ENCODE measurements at places on chromosomes 16 and 17. TPM values are rescaled to one million over a fixed set of nuclear protein-coding genes. Genes with fewer than 3 reads are reported as not detected.

GRCh38 chr16:4904108-4904941, 32.6 kb downstream of the PPL start:
- DNase-seq: no peak

The OSBPL7 gene
- 4.8 TPM for total RNA-seq

GRCh38 chr16:89115216-89115861, 21.7 kb downstream of the ACSF3 start:
- peak; percentile 88 for DNase-seq

DNA sequence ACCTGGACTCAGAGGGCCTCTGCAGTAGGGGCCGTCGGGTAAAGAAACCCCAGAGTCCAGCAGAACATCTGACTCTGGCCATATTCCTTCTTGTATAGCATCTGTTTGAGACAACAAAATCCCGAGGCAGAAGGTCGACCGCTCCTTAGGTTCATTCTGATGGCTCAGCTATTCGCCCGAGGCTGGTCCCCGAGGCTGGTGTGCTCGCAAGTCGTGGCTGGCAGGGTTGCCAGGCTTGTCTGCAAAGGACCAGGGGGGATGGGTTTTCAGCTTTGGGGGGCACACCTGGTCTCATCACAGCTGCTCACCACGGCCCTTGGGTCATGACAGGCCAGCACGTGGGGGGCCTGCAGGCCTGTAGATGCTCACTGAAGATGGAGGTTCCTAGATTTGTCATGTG, 119.1 kb downstream of the BANP start:
- DNase-seq: peak; percentile 24

- no peak for DNase-seq
Observed at GRCh38 chr17:60168654-60169053, 18.9 kb downstream of the CA4 start.

GRCh38 chr16:10608687-10609401, 28.4 kb upstream of the EMP2 start:
- peak; percentile 49 for DNase-seq

DNA sequence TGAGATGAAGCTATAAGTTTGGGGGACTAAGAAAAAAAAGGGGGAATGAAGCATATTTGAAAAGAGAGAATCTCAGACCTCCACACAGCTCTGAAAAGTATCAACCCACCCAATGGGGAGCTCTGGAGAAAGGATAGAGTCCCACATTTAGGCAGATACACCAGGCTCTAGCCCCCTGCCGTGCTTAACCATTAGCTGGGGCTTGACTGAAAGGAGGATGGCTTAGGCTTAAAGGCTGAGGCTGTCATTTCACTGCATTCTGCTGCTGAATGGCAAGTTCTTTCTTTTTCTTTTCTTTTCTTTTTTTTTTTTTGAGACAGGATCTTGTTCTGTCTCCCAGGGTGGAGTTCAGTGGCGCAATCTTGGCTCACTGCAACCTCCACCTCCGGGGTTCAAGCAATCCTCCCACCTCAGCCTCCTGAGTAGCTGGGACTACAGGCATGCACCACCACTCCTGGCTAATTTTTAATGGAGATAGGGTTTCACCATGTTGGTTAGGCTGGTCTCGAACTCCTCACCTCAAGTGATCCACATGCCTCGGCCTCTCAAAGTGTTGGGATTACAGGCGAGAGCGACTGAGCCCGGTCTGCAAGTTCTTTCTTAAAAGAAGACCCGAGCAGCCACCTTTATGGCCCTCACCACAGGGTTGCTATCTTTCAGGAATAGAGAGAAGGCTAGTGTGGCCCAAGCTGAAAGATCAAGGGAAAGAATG, 9.0 kb upstream of the MMP2 start:
- DNase-seq: no peak

DNA sequence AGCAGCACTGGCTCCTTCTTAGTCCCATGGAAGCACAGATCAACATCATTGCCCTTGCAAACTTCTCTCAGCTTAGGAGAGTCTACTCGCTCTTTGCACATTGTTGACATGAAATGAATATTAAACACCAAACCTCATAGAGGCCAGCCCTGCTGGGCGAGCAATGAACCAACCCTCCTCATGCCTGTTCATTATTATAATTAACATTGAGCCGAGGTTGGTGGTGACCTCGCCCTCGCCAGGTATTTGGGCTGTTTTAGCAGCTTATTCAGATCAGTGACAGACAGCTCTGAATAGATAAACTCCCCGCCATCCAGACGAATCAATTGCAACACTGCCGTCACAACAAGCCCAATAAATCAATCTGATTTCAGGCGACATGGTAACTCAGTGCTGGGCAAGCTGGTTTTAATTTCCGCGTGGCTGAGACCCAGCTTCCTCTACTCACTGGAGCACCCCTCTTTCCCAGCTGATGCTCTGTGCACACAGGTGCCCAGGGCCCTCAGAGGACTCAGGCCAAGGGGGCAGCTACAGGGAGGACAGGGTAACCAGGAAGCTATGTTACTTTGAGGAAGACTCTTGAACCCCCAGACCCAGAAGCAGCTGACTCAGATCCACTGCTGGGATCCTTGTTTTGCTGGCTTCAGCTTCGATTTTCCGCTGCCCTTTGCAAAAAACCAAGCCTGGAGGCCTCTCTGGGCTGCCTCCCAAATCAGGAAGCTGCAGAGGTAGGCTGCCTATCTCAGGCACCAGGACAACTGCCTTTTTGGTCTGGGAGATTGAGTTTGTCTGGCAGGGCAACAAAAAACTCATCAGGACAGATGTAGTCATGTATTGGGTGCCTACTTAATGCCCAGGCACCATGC, 10.7 kb upstream of the SEZ6 start:
- DNase-seq: no peak

The SMIM5 gene
- total RNA-seq: 12.5 TPM

The AIPL1 gene
- not detected for total RNA-seq

DNA sequence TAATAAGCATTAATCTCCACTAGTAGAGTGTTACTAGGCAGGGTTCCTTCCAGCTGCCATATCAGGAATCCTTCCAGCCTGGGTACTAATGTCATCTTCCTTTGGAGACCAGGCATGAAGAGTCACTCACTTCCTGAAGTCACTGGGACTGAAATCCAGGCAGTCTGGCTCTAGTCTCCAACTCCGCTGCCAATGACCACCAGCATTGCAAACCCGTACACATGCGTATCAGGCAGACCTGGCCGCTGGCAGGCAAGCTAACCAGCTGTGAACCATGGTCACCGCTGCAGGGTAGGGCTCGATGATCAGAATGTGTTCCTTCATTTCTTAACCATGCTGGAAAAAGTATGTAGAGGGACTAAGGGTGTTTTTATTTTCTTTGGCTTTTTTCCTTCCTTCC, 255.5 kb downstream of the CDH13 start:
- peak; percentile 49 for DNase-seq

GRCh38 chr16:56617212-56618085, 8.1 kb upstream of the MT1E start:
- peak; percentile 92 for DNase-seq

GRCh38 chr17:60231234-60231633, 81.5 kb downstream of the CA4 start:
- DNase-seq: no peak

DNA sequence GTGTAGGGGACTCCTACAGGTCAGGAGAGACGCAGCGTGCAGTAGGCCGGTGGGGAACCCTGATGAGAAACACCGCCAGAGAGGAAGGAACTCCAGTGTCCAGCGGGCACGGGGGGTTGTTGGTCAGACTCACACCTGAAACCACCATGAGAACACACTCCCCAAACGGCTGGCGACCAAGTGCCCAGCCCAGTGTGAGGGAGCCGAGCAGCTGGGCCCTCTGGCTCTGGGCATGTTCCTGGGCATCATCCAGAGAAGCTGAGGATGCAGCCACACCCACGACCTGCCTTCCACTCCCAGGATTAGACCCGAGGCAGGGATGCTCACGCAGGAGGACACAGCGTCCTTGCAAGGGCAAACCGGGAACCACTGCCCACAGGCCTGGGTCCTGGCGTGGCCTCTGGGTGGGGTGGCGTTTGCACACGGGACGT, 108.3 kb upstream of the ZNF750 start:
- peak; percentile 25 for DNase-seq

DNA sequence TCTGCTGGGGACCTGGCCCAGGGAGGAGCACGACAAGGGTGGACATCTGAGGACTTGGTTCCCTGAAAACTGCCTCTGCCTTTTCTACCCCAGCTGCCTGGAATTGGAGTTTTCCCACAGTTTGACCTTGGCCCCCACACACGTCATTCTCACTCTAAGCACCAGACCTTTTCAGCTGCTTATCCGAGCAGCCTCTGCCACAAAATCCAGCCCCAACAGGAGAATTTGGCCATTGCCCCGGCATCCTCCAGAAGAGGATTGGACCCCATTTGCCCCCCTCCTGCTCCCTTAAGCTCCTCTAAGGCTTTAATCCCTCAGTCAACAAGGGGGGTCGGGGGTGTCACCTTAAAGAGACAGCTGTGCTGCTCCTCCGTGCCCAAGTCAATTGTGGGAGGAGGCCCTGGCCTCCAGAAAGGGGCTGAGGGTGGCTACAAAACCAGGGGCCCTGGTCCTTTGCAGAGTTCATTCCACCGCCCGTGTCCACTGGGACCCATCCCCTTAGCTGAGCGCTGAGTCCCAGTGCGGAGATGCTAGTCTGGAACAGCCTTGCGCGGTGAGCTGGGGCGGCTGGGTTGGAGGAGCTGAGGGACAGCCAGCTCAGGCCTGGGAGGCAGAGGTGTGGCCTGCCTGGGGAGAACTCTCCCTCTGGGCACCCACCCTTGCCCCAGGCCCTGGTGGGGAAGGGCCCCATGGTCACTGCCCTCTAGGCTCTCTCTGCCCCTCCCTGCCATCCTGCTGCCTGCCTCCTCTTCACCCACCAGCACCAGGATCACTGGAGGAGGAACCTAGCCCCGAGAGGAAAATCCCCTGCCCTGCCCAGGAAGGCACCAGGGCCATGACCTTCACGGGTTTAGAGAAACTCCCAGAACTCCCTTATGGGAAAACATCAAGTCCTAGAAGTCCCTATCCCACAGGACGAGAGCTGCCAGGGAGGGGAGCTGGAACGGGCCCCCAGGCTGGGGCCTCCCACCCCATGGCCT, 18.8 kb downstream of the TTYH2 start:
- no peak for DNase-seq

- DNase-seq: no peak
Observed at GRCh38 chr16:59543641-59544040, 809.5 kb upstream of the GOT2 start.

GRCh38 chr16:79124016-79124756, 476.4 kb downstream of the MAF start:
- no peak for DNase-seq

DNA sequence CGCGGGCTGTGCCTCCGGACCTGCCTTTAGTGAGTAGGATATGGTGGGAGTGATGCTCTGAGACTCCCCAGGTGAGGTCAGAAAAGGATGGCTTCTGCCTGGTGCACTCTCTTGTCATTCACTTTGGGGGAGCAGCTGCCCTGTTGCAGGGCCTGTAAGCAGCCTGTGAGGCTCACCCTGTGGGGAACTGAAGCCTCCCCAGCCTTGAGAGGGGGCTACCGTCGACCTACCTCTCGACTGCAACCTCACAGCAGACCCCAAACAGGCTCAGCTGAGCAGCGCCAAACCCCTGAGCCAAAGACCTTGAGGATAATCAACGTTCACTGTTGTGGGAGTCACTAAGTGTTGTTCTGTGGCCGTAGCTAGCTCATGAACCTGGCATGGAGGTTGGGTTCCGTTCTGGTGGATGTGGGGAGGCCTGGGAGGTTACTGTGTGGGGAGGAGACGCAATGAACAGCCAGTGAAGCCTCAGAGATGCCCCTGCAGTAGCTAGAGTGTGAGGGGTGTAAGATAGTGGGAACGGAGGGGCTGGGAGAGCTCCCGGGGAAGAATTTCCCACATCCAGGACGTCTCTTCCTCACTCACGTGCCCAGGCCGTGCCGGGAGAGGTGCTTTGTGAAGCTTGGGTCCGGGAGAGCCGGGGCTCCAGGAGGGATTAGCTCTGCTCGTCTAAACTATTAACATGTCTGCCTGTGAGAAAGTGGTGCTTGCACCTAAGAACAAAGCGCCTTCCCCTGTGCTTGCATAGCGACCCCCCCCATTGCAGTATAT, 38.8 kb downstream of the METRNL start:
- DNase-seq: peak; percentile 29

The TMC6 gene
- 57.2 TPM for total RNA-seq

DNA sequence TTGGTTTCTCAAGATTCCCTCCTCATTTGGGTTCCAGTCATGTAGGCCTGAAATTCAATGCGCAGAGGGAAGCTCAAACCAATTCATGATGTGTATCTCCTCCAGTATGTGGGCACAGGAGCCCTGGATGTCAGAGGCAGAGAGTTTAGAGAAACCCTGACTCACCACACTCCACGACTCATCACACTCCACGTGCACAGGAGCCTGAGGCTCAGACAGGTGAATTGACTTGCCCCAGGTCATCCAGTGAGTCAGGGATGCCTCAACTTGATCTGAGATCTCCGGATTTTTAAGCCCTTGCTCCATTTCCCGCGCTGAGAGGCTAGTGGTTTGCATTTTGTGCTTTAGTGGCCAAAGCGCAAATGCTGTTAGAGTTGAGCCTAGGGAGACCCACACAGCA, 183.9 kb downstream of the HAPSTR1 start:
- no peak for DNase-seq

DNA sequence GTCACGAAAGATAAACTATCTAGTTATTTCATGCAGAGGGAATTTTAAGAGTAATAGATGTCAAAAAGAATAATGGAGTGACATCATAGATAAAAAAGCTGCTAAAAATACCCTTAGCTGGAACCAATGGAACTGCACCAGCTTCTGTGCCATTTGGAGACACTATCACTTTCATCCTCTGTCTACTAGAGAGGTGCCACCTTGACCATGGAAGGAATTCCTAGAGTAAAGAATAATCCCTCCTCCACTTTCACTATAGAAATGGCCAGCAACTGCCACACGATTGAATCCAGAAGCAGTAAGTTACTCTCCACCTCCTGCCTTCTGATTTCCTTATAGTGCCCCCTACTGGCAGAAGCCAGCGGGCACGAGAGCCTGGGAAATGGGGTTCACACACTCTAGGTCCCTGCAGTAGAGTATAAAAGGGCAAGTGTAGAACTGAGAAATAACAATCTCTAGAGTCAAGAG, 2.8 kb upstream of the ALDH3A2 start:
- peak; percentile 56 for DNase-seq

DNA sequence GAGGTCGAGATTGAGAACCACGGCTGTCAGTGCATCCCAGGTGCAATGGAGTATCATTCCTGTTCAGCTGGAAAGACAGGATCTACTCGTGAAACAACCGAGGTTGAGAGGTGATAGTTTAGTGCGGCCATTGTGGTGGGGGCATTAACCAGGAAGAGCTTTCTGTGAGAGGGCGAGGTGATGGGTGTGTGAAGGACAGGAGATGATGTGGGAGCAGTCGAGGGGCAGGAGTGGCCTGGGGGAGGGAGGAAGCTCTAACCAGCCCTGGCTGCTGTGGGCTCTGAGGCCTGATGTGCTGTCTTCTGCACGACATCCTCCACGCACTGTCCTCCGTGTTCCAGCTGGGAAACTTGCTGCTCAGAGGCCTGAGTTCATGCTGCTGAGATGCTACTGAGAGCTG, 22.0 kb downstream of the GOSR2 start:
- no peak for DNase-seq

DNA sequence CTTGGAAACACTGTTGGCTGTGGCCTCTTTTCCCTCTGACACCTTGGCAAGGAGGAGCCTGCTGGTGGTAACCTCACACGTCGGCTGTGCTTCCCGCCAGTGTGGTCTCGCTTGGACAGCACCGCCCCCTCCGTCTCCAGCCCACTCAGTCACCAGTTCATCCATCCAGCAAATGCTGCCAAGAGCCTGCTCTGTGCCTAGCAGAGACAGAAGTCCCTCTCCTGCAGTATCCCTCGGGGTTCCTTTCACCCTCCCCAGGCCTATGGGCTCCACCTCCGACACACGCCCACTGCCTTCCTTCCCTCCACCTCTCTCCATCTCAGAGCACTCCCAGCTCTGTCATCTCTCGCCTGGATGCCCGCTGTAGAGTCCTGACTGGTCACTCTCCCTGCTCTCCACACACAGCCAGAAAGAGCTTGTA, 12.3 kb downstream of the CACNG4 start:
- peak; percentile 50 for DNase-seq

- no peak for DNase-seq
Observed at GRCh38 chr16:55778757-55779156, 54.1 kb downstream of the CES1 start.
